Activated CD4-positive, alpha-beta T cell treated with anti-CD3 and anti-CD28 coated beads for 1 hour (primary cell): ENCODE measurements at places on chromosomes 5 and 9.

GRCh38 chr5:100299261-100299660 lies 235.9 kb upstream of the FAM174A start:
- no peak for DNase-seq

GRCh38 chr9:109478051-109478563 lies 20.0 kb downstream of the PTPN3 start:
- DNase-seq: no peak

GRCh38 chr5:146079695-146080373 lies 25.5 kb downstream of the PLAC8L1 start:
- DNase-seq: no peak

GRCh38 chr9:120387257-120388002 lies 192.5 kb downstream of the CDK5RAP2 start:
- no peak for DNase-seq

DNA sequence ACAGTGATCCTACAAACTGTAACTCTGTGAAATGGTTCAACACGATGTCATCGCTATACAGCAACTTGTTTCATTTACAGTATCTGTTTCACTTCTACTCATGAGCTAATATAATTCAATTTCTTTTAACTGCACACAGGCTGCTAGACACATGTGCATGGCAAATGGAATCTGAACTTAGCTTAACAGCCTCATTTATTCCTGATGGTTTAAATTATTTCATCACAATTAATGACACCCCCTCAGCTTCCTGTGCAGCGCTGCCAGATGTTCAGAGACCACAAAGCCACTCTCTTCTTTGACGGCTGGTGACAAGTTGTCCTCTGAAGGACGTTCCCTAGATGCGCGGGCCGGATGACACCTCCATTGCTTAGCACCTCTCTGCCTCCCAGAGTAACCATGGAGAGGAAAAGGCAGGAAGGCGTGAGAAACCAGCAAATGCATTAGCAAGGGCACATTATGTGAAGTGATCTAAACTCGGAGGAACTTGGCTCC lies 191.1 kb downstream of the BNC2 start:
- DNase-seq: no peak

GRCh38 chr5:72599519-72600370 lies 92.5 kb upstream of the ZNF366 start:
- DNase-seq: no peak

GRCh38 chr9:20904995-20905394 lies 126.4 kb downstream of the HACD4 start:
- DNase-seq: no peak

GRCh38 chr9:14530366-14530765 lies 162.9 kb downstream of the ZDHHC21 start:
- no peak for DNase-seq

GRCh38 chr5:141560725-141561483 lies 57.9 kb downstream of the DIAPH1 start:
- no peak for DNase-seq

DNA sequence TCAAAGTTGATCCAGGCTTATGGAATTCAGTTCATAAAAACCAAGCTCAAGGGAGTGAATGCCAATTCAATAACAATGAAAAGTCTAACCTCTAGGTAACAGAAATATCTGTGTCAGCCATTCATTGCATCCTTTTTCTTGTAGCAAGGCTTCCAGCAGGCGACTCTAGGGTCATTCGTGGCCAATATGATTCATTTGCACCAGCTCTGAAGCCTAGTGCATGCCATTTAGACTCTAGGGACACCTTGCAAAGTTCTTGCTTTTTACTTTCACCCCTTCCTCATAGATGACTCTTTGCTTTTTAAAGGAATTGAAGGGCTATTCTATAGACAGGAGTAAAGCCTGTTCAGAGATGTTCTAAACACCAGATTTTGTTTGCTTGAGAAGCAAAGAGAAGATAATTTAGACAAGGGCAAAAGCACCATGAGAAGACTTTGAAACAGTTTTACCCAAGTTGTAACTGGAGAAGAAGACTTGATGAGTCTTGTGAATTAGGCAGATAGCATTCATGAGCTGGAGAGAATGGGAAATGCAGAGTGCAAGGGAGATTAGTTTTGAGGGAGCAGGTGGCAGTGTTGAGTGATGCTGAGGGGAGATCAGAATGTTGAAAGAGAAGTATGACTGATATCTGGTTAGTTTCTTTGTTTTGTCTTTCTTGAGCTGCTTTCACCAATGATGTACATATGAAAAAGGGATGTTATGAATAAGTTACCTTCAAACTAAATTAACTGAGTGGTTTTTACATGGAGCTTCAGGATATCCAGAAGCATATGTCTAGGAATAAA lies 94.5 kb downstream of the F2RL2 start:
- no peak for DNase-seq

- no peak for DNase-seq
These were observed 19.5 kb downstream of the SPAAR start for GRCh38 chr9:35928591-35929452.

- no peak for DNase-seq
These were observed 11.7 kb upstream of the MED10 start for GRCh38 chr5:6389946-6390530.

DNA sequence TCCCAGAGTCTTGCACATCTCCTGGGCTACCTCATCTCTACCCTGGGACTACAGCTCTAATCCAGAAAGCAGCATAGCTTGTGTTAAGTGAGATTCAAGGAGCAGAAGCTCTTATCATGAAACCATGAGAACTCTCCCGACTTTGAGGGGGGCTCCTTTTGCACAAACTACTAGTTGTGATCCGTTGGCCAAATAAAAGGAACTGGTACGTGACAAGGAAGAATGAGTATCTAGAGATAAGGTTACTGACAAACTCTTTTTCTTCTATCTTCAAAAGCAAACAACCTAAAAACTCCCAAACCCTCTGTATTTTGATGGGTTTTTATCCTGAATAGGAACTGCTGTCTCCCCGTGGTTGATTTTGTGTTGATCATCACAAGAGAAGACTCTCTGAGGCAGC lies 168.5 kb downstream of the SLC24A2 start:
- no peak for DNase-seq

GRCh38 chr9:92026206-92027002 lies 76.4 kb upstream of the ROR2 start:
- no peak for DNase-seq

- DNase-seq: no peak
These were observed 137.8 kb downstream of the CEMIP2 start for GRCh38 chr9:71630377-71630995.

- DNase-seq: no peak
These were observed 11.4 kb upstream of the BASP1 start for GRCh38 chr5:17206021-17206420.

- no peak for DNase-seq
These were observed 1993.4 kb downstream of the EFNA5 start for GRCh38 chr5:105677291-105677690.

- DNase-seq: no peak
These were observed 11.5 kb downstream of the SNX30 start for GRCh38 chr9:112761912-112762655.

DNA sequence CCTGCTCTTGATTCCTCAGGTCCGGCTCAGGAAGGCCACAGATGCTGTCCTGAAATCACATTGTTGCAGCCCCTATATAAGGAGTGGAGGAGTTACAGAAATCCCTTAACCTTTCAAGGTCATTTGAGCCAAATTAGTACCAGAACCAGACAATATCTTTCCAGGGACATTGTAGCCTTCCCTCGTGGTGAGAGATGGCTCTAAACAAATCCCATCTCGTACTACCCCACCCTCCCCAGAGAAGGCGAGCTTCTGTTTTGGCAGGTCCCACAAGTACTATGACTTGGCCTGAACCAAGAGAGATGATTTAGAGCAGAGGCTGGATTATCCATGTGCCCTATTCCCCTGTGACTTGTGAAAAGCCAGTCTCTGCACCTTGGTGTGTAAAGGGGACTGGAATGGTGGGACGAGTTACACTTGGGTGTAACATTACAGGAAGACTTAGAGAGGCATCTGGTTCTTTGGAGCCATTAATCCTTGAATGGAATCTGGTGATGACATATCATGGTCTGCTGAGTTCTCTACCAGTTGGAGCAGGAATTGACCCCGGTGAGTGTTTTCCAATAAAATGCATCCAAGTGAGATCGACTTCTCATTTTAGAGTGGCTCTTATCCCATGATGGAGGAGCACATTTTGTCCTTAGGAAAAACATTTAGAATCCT lies at the start of gene FAM240B:
Gene FAM240B (minus strand): TSS at position 51 of the 663 bp plus-strand sequence. CDS start 16,134 bp downstream, outside the sequence.
- no peak for DNase-seq

GRCh38 chr5:34490506-34491250 lies 165.4 kb upstream of the RAI14 start:
- no peak for DNase-seq

DNA sequence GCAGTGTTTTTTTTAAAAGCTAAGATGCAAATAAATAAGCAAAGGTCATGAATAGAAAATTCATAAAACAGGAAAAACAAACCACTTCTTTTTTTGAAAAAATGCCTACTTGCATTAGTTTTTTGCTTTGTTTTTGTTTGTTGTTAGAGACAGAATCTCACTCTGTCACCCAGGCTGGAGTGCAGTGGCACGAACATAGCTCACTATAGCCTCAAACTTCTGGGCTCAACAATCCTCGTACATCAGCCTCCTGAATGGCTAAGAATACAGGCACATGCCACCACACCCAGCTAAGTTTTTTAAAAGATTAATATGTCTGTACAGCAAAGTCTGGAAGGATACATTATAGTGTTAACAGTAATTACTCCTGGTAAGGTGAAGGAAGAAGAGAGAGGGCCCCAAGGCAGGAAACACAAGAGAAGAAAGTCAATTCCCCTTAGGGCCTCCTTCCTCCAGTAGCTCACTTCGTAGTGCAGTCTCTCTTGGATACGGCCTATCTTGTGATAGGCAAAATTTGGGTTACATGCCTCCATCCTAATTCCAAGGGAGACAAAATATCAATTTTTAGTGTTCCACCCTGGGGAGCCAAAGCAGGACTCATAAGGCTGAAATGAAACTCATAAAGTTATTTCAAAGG lies 15.3 kb downstream of the FAM169A start:
- no peak for DNase-seq

- DNase-seq: no peak
These were observed 3.6 kb upstream of the S1PR3 start for GRCh38 chr9:88987661-88988060.

- no peak for DNase-seq
These were observed 746.5 kb upstream of the ZNF608 start for GRCh38 chr5:125492977-125493376.

GRCh38 chr9:90343991-90344390 lies 298.6 kb downstream of the DIRAS2 start:
- no peak for DNase-seq

DNA sequence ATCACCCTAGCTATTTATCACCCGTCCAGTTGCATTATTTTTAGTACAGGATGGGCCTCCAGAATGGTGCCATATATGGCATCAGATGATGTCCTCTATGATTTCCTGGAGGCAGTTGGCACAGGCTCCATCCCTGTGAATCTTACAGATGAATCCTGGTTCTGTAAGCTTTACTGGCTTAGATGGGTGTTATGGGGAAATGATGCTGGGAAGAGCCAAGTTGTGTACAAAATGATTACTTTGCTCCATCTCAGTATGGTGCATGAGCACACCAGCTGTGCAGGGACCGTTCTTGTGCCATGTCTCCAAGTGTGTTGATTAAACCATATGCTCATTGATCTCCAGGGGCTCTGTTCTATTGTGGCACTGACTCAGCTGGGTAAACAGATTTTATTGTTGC lies 755.7 kb downstream of the TLR4 start:
- no peak for DNase-seq

- no peak for DNase-seq
These were observed 15.0 kb upstream of the HSPB3 start for GRCh38 chr5:54440456-54440893.

GRCh38 chr5:157271740-157272271 lies 5.9 kb downstream of the CYFIP2 start:
- peak; percentile 70 for DNase-seq

DNA sequence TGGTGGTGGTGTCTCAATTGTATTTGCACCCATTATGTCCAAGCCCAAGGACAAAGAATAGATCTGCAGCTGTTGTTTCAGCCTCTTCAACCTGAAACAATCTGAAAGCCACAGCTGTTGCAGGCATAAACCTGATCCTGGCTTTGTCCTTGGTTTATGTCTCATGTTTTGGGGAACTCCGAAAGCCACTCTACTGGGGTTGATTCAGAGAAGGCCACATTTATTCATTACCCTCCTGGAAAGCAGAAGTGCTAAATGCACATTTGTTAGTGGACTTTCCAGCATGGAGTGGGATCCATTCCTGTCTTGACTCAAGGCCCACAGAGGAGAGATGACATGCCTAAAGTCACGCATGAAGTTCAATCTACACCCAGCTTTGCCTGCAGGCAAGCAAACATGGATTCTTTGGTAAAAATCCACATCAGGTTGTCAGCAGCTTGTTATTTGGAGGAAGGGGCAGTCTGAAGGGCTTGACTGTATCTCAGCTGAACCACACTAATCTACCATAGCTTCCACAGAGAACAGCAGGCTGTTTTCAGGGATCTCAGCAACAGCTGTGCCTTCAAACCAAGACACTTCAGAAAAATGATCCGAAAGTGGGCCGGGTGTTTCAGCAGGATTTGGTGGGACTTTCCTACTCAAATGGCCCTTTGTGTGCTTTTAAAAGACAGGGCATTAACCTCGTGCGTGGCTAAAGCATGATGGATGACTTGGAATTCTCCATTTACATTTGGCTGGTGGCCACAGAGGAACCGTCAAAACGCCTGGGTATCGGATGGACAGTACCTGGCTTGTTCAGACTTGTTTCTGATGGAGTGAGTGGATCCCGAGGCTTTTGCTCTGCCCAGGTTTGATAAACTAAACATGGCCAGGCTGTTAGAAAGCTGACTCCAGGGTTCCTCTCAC lies 36.2 kb upstream of the ADAM19 start:
- DNase-seq: no peak

- DNase-seq: peak; percentile 30
These were observed 1.0 kb downstream of the MATR3 start for GRCh38 chr5:139294374-139295165.

- DNase-seq: no peak
These were observed 148.7 kb upstream of the SLC12A2 start for GRCh38 chr5:127934791-127935256.

- no peak for DNase-seq
These were observed 94.5 kb downstream of the PLPP1 start for GRCh38 chr5:55440188-55440646.

GRCh38 chr5:93587597-93588351 lies 4.8 kb downstream of the NR2F1 start:
- DNase-seq: no peak

- DNase-seq: no peak
These were observed 9.9 kb downstream of the FRMPD1 start for GRCh38 chr9:37660691-37661090.

GRCh38 chr9:113895526-113895925 lies 19.4 kb downstream of the ZNF618 start:
- no peak for DNase-seq

- DNase-seq: no peak
These were observed 19.9 kb downstream of the ABLIM3 start for GRCh38 chr5:149161026-149161687.

GRCh38 chr9:17578911-17579793 lies at the start of gene SH3GL2:
Gene SH3GL2 (plus strand): TSS chr9:17579066.
- DNase-seq: no peak

GRCh38 chr9:100370064-100370723 lies 17.5 kb upstream of the TEX10 start:
- DNase-seq: no peak
